ENCODE measurements at places on chromosomes 12 and 14. TPM values are rescaled to one million over a fixed set of nuclear protein-coding genes. Genes with fewer than 3 reads are reported as not detected.

GRCh38 chr12:115437061-115437567 is 753.1 kb upstream of the TBX3 start:
- DNase-seq, result no peak

DNA sequence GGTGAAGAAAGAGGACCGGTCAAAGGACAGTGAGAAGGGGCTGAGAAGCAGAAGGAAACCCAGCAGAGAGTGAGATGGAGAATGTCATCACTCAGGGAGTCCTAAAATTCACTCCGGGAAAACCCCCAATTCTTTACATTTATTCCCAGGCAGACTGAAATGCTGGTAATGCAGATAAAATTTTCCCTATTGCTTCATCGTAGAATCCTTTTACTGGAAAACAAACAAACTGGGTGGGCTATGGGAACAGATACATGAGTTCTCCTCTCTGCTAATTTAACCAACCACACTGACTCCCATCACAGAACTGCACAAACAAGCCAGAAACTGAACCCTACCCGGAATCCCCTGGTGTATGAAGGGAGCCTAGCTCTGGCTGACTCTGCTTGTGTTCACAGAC is 20.9 kb downstream of the HEBP1 start:
- no peak for DNase-seq

The ISM2 gene
- polyA plus RNA-seq, result 0.18 TPM

DNA sequence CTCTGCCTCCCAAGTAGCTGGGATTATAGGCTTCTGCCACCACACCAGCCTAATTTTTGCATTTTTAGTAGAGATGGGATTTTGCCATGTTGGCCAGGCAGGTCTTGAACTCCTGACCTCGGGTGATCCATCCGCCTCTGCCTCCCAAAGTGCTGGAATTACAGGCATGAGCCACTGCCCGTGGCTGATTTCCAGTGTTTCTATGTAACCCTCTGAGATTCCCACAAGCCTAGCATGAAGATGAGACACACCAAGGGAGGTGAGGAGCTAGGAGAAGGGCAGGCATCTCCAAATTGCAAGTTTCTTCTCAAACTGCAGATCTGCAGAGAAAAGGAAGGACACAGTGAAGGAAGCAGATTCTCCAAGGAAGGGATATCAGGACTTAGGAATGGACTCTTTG is 125.0 kb downstream of the CACNA1C start:
- DNase-seq, result no peak

- no peak for DNase-seq
Measured at GRCh38 chr12:94286583-94287244, 138.3 kb downstream of the PLXNC1 start.

DNA sequence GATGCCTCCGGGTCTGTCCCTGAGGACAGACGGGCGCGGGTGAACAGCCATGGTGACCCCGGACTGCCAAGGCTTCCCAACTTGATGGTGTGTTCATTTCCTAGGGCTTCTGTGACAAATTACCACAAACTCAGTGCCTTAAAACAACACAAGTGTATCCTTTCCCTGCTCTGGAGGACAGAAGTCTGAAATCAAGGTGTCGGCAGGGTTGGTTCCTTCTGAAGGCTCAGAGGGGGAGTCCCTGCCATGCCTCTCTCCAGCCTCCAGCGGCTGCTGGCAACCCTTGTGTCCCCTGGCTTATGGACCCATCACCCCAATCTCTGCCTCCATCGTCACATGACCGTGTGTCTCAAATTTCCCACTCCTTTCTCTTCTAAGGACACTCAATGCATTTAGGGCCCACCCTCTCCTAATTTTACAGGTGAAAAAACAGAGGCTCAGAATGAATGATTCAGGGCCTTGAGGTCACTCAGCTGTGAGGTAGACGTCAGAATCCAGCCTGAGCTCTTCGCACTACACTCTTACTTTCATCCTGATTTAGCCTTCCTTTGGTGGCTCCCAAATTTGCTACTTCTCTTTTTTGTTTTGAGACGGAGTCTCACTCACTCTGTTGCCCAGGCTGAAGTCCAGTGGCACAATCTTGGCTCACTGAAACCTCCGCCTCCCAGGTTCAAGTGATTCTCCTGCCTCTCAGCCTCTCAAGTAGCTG is 45.4 kb downstream of the VCPKMT start:
- no peak for DNase-seq

The FOXN4 gene
- polyA plus RNA-seq, result 0.14 TPM

DNA sequence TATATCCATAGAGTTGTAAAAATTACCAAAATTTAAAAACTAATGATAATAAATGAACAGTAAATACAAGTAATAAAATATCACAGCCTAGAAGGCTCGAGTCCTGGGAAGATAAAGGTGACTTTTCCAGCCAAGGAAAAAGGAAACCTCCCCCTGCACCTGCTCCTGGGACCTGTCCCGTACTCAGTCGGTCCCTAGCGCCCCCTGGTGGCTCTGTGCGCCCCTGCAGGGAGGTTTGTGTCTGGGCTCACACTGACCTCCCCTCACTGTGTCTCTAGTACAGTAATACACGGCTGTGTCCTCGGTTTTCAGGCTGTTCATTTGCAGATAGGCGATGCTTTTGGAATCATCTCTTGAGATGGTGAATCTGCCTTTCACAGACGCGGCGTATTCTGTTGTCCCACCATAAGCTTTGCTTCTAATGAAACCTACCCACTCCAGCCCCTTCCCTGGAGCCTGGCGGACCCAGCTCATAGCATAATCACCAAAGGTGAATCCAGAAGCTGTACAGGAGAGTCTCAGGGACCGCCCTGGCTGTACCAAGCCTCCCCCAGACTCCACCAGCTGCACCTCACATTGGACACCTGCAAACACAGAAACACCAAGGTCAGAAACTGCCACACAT is 1030.4 kb downstream of the TMEM121 start:
- no peak for DNase-seq

- DNase-seq, result no peak
Measured at GRCh38 chr14:50319721-50320120, 7.6 kb downstream of the DMAC2L start.

GRCh38 chr12:26247873-26248272 is 52.5 kb downstream of the SSPN start:
- no peak for DNase-seq

The C3AR1 gene
- 9.6 TPM for polyA plus RNA-seq

The TSPAN9 gene
- polyA plus RNA-seq, result 10.2 TPM

The GPR68 gene
- 3.6 TPM for polyA plus RNA-seq

GRCh38 chr14:34650786-34651584 is 21.0 kb upstream of the SNX6 start:
- DNase-seq, result no peak

DNA sequence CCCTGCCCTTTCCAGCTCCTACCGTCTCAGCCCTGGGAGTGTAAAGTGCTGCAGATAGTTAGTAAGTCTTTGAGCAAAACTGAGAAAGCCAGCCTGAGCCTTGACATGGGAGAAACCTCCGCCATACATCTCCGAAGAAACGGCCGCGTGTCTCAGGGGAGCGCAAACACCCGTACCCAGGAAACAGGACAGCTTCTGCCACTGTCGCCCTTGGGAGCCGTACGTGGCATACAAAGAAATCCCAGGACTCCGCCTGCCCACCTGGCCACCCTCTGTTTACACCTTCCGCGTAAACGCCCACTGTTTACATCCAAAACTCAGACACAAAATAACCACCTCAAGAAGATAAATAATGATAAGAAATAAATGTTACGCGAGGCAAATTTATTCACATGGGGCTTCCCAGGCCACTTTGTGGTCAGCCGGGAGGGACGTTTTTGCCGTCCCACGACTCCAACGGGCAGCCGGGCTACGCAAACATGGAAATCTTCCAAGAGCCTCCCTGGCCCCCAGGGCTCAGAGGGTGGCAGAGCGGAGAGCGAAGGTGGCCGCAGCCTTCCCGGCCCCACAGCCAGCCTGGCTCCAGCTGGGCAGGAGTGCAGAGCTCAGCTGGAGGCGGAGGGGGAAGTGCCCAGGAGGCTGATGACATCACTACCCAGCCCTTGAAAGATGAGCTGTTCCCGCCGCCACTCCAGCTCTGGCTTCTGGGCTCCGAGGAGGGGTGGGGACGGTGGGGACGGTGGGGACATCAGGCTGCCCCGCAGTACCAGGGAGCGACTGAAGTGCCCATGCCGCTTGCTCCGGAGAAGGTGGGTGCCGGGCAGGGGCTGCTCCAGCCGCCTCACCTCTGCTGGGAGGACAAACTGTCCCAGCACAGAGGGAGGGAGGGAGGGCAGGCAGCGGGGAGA is at the start of gene BDKRB2:
TSS of gene BDKRB2 (plus strand) at position 689 of the 908 bp plus-strand sequence. CDS start 32,269 bp downstream, outside the sequence.
- DNase-seq, result no peak

DNA sequence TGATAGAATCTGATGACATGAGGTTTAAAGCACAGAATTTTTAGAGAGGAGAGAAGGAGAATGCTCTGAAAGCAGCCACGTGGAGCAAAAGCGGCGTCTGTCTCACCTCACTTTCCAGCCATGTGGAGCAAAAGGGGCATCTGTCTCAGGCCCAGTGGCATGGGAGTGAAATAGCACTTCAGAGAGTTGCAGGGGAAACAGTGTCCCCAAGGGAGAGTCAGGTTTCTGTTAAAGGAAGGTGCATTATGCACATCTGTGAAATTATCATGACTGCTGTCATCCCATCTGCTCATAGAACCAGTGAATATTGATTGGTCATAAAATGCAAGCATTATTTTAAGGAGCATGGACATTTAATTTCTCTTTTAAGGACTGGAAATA is 124.0 kb downstream of the BICD1 start:
- DNase-seq, result no peak

GRCh38 chr12:46050805-46051204 is 60.4 kb upstream of the SCAF11 start:
- no peak for DNase-seq

- DNase-seq, result no peak
Measured at GRCh38 chr14:95063391-95063790, 93.9 kb downstream of the DICER1 start.

DNA sequence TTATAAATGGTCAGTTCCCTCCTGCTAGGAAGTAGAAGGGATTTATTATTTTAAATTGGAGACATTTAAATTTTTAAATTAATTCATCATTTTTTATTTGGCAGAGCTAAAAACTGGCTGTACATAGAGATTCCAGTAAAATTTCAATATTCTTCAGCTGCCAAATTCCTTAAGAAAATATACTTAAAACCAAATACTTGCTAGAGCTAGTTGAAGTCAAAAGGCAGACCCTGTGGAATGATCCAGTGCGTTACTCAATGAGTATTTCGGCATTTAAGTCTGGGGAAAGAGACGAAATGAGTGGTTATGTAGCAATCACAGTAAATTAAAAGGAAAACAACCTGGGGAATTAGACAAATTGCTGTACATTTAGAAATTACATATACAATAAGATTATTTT is 1104.7 kb downstream of the SLC6A15 start:
- no peak for DNase-seq

- DNase-seq, result no peak
Measured at GRCh38 chr14:92499234-92499633, 14.3 kb upstream of the RIN3 start.

DNA sequence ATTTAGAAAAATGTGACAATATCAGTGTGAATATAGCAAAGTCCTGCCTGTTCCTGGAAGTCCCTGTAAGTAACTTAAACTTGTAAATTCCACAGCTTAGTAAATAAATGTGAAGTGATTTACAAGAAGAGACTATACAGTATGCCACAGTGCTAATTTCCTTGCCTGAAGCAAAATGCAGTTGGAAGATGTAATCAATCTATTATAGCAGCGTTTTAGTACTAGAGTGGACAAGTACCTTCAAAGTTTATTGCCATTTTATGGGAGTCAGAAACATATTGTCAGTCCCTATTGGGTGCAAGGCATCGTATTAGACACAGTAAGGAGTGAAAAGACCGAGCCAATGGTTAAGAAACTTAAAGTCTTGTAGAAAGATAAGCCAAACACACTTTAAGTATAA is 94.1 kb downstream of the TRHDE start:
- DNase-seq, result no peak

GRCh38 chr14:56341766-56342493 is 223.7 kb downstream of the PELI2 start:
- DNase-seq, result no peak

The INSM2 gene
- 0.21 TPM for polyA plus RNA-seq

DNA sequence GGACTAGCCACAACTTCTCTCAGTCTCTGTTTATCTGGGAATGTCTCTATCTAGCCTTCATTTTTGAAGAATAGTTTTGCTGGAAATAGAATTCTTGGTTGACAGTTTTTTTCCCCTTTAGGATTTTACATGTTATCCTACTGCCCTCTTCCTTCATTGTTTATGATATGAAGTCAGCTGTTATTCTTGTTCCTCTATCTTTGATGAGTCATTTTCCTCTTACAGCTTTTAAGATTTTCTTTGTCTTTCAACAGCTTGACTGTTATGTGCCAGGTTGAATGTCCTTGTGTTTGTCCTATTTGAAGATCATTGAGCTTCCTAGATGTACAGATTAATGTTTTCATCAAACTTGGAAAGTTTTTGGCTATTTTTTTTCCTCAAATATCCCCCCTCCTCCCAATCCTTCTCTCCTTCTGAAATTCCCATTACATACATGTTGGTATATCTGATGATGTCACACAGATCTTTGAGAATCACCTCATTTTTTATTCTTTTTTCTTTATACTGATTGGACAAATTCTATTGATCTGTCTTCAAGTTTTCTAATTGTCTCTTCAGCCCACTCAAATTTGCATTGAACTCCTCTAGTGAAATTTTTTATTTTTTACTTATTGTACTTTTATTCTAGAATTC is 4.5 kb upstream of the GOLGA5 start:
- no peak for DNase-seq

The COA8 gene
- 39.2 TPM for polyA plus RNA-seq

DNA sequence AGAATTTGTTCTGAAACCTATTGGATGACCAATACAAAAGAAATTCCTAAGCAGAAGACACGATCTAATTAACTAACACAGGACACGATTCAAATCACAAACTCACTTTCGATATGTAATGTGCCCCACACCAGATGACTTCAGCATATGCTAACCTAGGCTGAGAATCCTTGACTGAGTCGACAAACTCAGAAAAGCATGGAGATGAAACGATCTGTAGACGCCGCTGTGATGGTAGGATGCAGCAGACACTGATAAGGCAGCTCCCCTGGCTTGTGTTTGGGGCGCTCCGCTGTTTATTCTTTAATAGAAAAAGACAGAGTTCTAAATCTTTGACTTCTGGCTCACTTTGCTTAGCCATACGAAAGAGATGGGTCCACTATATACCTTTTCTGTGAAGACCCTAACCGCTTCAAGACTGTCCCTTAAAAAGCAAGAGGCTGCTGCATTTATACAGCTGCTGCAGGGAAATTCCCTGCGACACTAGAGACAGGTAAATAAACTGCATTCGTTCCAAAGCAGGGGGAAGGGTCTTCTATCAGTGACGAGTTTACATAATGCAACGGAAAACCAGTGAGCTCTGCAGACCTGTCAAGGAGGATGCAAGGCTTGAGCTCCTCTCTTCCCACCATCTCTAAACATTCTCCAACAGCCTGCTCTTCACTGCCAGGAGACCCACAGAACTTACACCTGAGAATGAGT is 929 bp downstream of the CHD8 start:
- DNase-seq, result no peak

- peak; percentile 73 for DNase-seq
Measured at GRCh38 chr14:75831455-75831854, 150.3 kb downstream of the TGFB3 start.

The FGD4 gene
- polyA plus RNA-seq, result 3.3 TPM
